ENCODE measurements at places on chromosomes 7 and 10. TPM values are rescaled to one million over a fixed set of nuclear protein-coding genes. Genes with fewer than 3 reads are reported as not detected.

MRPS16 gene
- 52.9 TPM for total RNA-seq

FKBP9 gene
- 232 TPM for total RNA-seq

PKD2L1 gene
- not detected for total RNA-seq

OR13A1 gene
- total RNA-seq = 0.85 TPM

FXYD4 gene
- total RNA-seq = 0.95 TPM

ANKRD7 gene
- total RNA-seq = 3.1 TPM

C7orf57 gene
- 0.21 TPM for total RNA-seq

H2BK1 gene
- not detected for total RNA-seq

IFIT1B gene
- 2.2 TPM for total RNA-seq

ARMC3 gene
- 0.21 TPM for total RNA-seq

EPHA1 gene
- total RNA-seq = 3.2 TPM

KIF5B gene
- 189 TPM for total RNA-seq

CCL26 gene
- total RNA-seq = 1.5 TPM

HOXA6 gene
- total RNA-seq = 8.4 TPM

SDHAF3 gene
- total RNA-seq = 22.3 TPM

Data from urinary bladder (tissue), 4 donors.